ENCODE measurements at places on chromosomes 11 and 22.

DNA sequence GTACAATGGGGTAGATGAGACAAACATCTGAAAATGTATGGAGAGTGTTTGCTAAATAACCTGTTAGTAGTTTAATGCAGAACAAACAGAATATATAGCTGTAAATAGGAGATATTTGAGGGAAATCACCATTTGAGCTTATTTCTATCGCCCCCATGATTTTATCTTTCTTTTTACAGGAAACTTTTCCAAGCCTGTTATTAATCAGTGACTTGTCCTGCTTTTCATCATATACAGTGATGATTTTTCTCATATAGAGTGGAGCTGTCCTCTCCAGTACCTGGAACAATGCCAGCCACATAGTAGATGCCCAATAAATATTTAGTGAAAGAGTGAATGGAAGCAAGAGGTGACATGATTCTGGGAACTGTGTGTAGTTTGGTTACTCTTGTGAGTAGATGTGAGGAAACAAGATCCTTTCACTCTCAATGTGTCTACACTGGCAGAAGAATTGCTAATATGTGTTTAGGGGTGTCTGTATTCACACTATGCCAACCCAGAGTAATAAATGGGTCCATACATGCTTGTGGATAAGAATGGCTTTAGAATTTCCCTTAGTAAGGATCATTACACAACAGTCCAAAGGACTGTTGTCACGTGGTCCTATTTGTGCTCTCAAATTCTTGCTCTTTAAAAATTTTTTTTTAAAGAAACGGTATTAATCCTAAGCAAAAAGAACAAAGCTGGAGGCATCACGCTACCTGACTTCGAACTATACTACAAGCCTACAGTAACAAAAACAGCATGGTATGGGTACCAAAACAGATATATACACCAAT, 2.3 kb upstream of the PTS start:
- DNase-seq = no peak

- DNase-seq = no peak
These were observed 21.2 kb upstream of the BLID start for GRCh38 chr11:122137078-122137793.

GRCh38 chr11:19557720-19558140, 154.9 kb upstream of the NAV2 start:
- no peak for DNase-seq

- DNase-seq = no peak
These were observed 3.3 kb downstream of the IL18BP start for GRCh38 chr11:72001834-72002591.

- no peak for DNase-seq
These were observed 531.9 kb downstream of the DLG2 start for GRCh38 chr11:85095239-85095638.

- DNase-seq = no peak
These were observed 6.2 kb upstream of the MPEG1 start for GRCh38 chr11:59218893-59219292.

All from left renal cortex interstitium (tissue), 4 donors.